CD14-positive monocyte (primary cell): ENCODE measurements at places on chromosomes 4 and X.
A peak's percentile ranks its signal among the peaks of the same experiment; 100 is the strongest.

GRCh38 chr4:53956454-53956853, 108.0 kb downstream of the CHIC2 start:
- DNase-seq = no peak

GRCh38 chrX:9153300-9153699, 119.4 kb upstream of the FAM9B start:
- DNase-seq = no peak

- no peak for DNase-seq
Measured at GRCh38 chrX:85993539-85994197, 53.7 kb downstream of the CHM start.

DNA sequence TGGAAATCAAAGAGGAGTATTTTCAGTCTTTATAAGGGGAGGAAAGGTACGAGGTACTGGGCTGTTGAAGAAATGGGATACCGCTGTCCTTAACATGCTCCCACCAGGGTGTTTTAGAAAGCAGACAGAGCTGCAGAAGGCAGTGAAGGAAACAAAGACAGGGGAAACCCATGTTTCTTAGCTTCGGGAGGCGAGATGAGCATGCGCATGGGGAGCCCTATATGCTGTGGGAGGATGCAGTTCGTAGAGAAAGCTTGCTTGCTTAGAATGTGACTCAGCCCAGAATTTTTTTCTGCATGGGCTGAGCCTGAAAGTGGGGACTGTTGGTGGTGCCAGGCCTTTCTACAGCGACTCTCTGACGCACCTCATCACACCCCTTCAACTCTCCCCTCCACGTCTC, 28.8 kb upstream of the SCOC start:
- no peak for DNase-seq

GRCh38 chr4:73727685-73728084, 12.7 kb upstream of the CXCL8 start:
- no peak for DNase-seq

GRCh38 chr4:184782731-184783373, 42.9 kb downstream of the ACSL1 start:
- DNase-seq = no peak

- peak; percentile 47 for DNase-seq
Measured at GRCh38 chr4:25767877-25768725, 94.7 kb downstream of the SEL1L3 start.

- DNase-seq = no peak
Measured at GRCh38 chr4:140556372-140557085, 12.2 kb downstream of the UCP1 start.

GRCh38 chr4:14169460-14169859, 541.9 kb upstream of the BOD1L1 start:
- DNase-seq = peak; percentile 25

GRCh38 chr4:141890279-141890678, 253.9 kb downstream of the IL15 start:
- DNase-seq = no peak

- DNase-seq = no peak
Measured at GRCh38 chr4:61070269-61070668, 129.9 kb upstream of the ADGRL3 start.

DNA sequence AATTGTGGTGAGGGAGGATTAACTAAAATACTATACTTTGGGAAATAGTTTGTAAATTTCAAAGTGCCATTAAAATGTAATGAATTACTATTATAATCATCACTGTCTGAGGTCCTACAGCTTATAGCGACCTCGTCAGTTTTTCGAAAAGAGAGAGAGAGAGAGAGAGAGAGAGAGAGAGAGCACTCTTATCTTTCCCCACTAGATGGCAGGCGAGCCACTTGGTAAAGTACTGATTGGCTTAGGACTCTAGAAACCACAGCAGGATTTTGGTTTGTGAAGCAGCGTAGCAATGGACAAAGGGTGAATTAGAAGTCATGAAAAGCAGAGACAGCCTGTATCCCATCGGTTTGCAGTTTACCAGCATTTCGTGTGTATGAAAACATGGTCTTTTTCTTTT, 52.5 kb downstream of the LINC00632 start:
- DNase-seq = no peak

- DNase-seq = no peak
Measured at GRCh38 chrX:42824541-42824940, 46.6 kb upstream of the PPP1R2C start.

DNA sequence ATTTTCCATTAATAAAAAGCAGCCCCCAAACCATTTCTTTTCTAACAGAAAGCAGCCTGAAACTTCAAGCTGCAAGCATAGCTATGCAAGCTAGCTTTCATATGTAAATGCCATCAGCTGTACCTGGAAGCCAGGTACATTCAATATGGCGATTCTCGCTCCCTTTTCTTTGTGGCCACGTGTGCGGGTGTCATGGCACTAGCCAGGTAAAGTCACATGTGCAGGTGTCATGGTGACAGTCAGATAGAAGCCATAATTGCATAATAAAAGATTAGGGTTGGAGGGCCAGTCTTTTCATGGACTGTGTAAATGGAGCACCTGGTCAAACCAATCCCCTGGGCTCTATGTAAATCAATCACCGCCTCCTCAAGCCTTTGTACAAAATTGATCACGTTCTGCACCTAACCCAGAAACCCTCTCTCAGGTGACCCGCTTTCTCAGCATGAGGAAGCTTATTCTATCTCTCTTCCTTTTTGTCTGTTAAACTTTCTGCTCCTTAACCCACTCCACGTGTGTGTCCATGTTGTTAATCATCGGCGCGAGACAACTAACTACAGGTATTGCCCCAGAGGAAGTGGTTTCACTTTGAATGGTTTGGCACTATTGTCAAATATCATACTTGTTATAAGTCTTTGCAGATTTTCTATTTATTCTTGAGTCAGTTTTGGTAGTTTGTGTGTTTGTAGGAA, 18.0 kb upstream of the RHOXF2 start:
- no peak for DNase-seq

GRCh38 chr4:139674875-139675550, 9.4 kb downstream of the MGST2 start:
- peak; percentile 82 for DNase-seq
